Effector memory CD4-positive, alpha-beta T cell (primary cell): ENCODE measurements at places on chromosomes 2 and 18.

DNA sequence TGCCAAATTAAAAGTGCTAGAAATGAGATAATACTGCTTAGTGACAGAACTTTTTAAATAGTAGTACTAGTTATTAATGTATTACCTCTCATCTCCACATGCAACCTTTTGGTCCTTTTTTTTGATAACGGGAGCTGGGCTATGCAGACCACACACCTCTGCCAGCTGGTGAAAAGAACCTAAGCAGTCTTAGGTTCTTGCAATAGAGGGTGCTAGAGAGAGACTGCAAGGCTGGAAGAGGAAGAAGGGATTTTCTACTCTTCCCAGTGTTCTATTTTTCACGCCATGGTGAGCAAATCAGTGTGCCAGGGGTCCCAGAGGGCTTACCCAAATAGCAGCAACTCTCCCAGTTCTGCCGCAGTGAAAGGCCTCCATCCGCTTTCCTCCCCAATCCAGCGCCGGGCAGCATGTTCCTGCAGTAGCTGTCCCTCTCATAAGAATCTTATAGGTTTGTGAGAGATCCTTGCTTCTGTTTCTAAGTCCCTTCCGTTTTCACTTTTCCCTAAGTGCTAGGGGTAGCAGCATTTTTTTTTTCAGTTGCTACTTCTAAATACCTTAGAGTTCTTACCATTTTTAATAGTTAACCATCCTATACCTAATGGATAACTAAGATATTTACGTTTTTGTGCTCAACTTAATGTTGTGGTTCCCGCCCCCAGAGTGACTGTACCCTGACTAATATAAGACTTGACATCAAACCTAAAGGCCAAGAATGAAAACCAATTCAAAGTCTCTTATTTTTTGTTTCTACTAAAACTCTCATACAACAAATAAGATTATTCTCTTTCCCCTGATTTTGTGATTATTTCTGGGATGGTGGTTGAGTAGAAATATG, 69.4 kb upstream of the UBE2E3 start:
- no peak overlapping the region for H3K27ac ChIP-seq
- H3K27me3 ChIP-seq = no peaks in the 10 kb centered on the region
- DNase-seq = no peak
- no peaks in the 10 kb centered on the region for H3K36me3 ChIP-seq

DNA sequence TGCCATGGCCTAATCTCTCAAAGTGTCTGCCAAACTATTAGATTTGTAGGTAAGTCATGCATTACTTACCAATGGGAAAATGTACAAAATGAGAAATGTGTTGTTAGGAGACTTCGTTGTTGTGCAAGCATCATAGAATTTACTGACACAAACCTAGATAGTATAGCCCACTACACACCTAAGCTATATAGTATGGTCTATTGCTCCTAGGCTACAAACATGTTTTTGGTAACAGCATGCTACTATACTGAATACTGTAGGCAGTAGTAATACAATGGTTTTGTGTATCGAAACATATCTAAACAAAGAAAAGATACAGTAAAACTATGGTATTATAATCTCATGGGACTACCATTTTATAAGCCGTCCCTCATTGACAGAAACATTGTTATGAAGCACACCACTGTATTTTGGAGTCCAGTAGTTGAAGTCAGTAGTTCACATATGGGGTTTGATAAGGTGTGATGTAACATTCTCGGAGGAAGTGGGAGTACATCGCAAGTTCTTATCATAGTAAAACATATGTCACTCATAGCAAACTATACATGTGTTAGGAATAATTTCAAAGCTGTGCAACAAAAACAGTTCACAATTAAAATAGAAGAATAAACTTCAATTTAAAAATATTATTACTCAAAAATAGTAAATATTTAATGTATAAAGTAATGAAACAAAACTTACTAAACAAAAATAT, 12.0 kb upstream of the GTF2A1L start:
- no peak overlapping the region for H3K27ac ChIP-seq
- DNase-seq = no peak

DNA sequence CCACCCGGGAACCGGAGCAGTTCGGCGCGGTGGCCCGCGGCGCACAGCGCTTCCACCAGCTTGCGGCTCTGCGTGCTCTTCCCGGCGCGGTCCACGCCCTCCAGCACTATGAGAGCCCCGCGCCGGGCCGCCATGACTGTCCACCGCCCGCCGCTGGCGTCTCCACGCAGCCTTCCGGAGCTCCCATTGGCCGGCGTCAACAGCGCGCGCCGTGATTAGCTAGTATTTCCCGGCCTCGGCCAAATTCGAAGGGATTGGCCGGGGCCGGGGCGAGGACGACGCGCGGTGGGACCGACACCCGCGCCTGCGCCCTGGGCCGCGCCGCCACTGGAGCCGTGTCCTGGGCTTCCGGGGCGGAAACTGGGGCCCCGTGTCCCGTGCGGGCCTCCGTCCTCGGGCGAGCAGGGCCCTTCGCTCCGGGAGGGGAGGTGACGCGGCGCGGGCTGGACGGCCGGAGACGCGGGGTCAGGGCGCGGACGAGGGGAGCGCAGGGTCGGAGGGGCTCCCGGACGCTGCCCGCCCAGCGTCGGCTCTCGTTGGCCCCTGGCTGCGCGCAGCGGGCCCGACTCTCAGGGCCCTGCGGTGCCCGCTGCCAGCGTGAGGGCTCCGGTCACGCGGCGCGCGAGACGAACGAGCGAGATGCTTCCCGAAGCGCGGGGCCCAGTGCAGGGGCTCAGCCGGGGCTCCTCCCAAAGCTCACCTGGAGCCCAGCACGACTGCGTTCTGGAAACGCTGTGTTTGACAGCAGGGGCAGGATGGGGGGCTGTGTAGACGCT, at the start of gene DTYMK:
TSS of gene DTYMK (minus strand) at position 166 of the 776 bp plus-strand sequence. CDS start at position 134, 32 bp downstream.
- peak within 1 kb of the TSS; percentile 84 for H3K27ac ChIP-seq
- peaks cover 11% of the 10 kb centered on the region for H3K36me3 ChIP-seq
- DNase-seq = peak; percentile 93
- peak within 1 kb of the TSS; percentile 92 for H3K4me3 ChIP-seq

DNA sequence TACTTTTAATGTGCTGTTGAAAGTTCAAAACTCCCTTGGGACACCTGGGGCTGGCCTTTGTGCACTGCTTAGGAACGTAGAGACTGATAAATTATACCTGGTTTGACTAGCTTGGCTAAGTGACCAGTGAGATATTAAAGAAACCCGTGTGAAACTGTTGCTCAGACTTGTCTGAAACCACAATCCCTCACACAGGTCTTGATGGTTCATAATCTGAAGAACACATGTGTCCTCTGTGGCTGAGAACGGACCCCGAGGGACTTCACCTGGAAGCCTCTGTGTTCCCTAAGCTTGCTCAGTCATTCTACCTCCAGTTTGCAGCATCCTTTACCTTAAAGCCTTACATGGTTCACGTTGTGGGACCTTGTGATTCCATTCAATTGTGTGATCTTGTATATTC, 218.8 kb downstream of the CBLN2 start:
- no peak overlapping the region for H3K4me3 ChIP-seq
- no peak overlapping the region for H3K27ac ChIP-seq
- no peaks in the 10 kb centered on the region for H3K4me1 ChIP-seq
- H3K36me3 ChIP-seq = no peaks in the 10 kb centered on the region
- no peak for DNase-seq

DNA sequence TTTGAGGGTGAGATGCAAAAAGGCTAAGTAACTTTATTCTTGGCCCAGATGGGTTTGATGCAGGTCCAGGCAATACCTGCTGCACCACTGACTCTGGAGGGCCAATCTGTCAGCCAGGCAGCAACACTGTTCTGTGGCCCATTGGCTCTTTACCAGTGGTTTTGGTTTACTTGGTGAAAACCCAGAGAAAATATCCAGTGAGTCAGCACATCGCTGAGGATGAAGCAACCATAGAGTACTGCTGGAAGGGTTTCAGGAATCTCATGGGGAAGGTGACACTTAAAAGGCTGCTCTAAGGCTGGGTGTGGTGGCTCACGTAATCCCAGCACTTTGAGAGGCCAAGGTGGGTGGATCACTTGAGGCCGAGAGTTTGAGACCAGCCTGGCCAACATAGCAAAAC, 192.5 kb upstream of the FAM98A start:
- no peaks in the 10 kb centered on the region for H3K27me3 ChIP-seq
- H3K4me1 ChIP-seq = no peaks in the 10 kb centered on the region
- no peak overlapping the region for H3K4me3 ChIP-seq
- DNase-seq = no peak

GRCh38 chr2:167686691-167687090, 560.7 kb downstream of the STK39 start:
- H3K36me3 ChIP-seq = no peaks in the 10 kb centered on the region
- DNase-seq = no peak
- no peaks in the 10 kb centered on the region for H3K4me1 ChIP-seq
- no peaks in the 10 kb centered on the region for H3K27me3 ChIP-seq
- no peak overlapping the region for H3K4me3 ChIP-seq
